Hypothalamus (tissue), 51 donors: ENCODE measurements at places on chromosomes 12 and 14.

DNA sequence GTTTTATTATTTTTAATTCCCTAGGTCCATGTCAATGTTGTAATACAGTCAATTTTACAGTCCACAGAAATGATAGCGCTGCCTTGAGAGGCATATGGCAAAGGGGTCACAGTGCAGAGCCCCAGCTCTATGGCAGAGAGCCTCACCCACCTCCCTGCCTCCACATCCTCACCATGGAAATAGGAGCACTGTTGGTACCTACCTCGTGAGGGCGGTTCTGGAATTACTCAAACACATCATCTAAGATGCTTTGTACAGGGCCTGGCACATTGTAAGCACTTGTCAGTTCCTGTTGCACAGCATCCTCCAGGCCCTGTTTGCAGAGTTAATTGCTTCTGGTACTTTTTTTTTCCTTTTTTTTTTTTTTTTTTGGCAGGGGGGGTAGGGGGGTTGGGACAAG, 4.1 kb upstream of the AKAP5 start:
- no peak for DNase-seq

- no peak for DNase-seq
These were observed 14.3 kb downstream of the B4GALNT3 start for GRCh38 chr12:473863-474577.

GRCh38 chr14:54642121-54642520, 75.2 kb downstream of the SAMD4A start:
- no peak for DNase-seq

GRCh38 chr14:90892970-90893369, 76.7 kb upstream of the TTC7B start:
- no peak for DNase-seq

- DNase-seq: no peak
These were observed 18.9 kb upstream of the ANKRD33 start for GRCh38 chr12:51868821-51869495.

DNA sequence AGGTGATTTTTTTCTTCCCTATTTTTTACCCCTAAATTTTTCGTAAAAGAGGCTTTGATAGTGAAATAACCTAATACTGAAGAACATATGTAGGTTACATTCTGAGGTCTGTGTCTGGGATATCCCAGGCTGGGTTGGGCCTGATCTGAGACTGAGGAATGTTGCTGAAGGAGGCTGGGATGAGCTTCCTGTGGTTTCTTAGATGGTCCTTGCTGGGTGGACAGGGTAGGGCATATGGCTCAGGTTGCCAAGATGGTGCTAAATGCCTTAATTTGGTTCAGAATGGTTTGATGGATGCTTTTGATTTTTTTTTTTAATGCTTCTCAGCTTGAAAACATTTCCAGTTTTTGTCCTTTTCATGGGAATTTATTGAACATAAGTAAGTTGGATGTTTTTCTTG, 124.6 kb upstream of the PMCH start:
- DNase-seq: no peak

GRCh38 chr12:91972896-91973295, 172.8 kb downstream of the BTG1 start:
- no peak for DNase-seq

DNA sequence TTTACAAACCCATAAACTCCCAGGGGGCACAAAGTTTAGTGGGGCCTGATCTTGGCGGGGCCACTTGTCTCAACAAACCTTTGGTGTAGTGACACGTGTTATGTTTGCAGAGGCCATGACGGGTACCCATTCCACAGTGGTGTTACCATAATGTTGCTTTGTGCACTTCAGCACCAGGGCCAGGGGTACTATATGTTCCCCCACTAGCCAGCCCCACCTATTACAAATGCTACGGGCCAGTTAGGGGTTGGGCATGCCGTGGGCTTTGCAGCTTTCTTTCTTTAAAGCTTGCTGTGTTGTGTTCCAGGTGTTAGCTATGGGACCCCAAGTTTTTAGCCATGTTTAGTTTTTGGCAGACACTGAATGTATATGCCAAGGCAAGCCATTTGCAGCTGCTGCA, 30.8 kb upstream of the G2E3 start:
- no peak for DNase-seq

DNA sequence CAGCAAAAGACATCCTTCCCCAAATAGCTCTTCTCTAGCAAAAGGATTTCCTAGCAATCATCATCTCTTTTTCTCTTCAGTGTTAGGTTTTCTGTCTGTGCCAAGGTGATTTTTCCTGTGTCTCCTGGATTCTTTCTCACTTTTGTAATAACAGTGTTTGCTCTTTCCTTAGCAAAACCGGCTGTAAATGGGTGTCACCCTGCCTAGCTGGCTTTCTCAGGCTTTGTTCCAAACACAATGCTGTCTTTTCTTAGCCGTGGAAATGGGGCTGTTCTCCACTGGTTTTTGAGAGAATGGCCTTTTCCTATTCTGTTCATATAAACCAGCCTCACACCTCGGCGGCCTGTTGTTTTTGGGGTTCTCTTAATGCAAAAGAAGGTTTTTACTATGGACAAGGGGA, 21.9 kb downstream of the JDP2 start:
- no peak for DNase-seq

GRCh38 chr14:47438650-47439140, 236.7 kb downstream of the MDGA2 start:
- no peak for DNase-seq

GRCh38 chr14:79253576-79253975, 957.7 kb downstream of the DIO2 start:
- DNase-seq: no peak

DNA sequence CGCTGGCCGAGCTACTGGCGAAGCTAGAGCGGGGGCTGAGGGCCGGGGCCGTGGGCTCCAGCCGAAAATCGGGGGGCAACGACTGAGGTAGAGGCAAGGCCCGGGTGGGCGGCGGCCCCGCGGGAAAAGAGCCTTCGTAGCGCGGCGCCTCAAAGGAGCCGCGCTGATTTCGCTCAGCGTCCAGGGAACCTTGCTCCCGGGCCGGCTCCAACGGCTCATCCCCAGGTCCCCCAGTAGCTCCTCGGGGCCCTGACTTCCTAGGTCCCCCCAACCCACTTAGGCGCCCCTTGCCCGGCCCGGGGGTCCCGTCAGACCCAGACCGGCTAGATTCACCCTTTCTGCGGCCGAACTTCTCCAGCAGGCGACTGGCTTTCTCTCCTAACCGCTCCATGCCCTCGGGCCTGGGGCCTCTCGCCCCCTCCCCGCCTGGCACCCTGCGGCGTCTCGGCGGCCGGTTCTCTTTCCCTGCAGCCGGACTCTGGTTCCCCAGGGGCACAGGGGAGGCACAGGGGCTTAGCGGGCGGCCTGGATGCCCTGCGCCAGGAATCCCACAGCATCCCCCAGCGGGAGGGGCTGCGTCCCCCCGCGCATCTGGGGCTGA, 375 bp downstream of the AJUBA start:
- no peak for DNase-seq

DNA sequence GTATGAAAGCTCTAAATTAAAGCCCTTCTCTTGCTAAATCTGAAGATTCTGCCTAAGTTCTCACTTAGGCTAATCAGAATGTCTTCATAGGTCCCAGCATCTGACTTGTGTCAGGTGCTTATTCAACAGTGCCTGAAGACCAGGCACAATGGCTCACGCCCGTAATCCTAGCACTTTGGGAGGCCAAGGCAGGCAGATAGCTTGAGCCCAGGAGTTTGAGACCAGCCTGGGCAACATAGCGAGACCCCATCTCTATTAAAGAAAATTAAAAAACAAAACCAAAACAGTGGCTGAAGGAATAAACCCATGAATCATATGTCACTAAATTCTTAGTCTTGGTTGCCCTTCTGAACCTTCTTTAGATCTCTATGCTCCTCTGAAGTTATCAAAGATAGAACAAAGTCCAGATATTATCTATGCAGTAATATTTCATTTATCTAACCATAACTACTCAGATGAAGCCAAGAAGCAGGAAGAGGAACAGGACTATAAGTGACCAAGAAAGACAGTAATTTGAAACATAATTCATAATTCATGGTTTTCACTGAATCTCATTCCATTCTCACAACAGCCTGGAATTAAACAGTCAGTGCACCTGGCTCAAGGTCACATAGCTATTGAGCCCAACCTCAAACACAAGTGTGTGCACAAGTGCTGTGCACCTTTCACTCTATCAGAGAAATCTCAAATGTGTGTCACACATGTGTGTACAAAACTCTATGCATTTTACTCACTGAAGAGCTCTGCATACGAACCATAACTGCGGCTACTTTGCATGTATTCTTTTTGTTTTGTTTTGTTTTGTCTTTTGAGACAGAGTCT, 6.6 kb downstream of the SLC7A7 start:
- no peak for DNase-seq

GRCh38 chr12:48780381-48781025, 8.4 kb downstream of the ADCY6 start:
- no peak for DNase-seq

DNA sequence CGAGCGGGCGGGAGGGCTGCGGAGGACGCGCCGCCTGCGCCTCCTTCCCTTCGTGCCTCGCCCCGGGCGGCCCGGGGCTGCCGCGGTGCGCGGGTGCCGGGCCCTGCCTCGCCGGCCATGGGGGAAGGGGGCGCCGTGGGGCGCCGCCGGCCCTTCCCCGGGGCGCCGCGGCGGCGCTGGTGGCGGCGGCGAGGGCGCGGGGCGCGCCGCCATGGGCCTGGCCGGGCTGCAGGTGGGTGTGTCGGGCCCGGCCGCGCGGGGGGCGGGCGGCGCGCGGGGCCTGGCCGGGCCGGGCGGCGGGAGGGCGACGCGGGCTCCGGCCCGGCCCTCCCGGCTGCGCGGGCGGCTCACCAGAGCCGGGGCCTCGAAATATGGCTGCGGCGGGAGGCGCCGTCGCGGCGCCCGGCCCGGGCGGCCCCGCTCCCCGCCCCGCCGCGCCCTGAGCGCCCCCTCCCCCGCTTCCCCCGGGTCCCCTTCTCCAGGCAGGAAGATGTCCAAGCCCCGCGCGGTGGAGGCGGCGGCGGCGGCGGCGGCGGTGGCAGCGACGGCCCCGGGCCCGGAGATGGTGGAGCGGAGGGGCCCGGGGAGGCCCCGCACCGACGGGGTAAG, 5.1 kb downstream of the KMT5A start:
- DNase-seq: no peak

DNA sequence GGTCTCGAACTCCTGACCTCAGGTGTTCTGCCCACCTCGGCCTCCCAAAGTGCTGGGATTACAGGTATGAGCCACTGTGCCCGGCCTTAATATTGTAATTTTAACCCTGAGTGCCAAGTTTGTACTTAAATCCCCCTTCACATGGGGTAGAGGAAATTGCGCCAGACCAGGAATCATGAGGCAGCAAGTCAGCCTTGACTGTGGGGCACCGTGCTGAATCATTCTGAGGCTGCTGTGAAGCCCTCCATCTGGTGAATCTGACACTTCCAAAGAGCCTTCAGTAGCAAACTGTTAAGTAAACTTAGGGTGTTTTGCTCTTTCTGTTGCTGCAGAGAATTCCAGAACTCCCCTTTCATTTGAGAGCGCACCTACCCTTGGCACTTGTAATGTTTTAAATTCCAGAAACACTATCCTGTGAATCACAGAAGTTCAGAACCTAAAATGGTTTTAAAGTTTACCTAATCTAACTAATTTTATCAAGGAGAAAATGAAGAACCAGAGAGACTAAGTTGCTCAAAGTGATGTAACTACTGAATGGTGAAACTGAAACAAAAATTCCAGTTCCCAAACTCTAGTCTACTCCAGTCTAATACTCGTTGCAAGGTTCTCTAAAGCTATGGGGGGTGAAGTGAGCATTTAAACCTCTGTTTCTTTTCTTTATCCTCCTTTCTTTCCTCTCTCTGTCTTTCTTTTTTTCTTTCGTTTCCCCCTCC, 7.5 kb downstream of the HEBP1 start:
- DNase-seq: no peak

DNA sequence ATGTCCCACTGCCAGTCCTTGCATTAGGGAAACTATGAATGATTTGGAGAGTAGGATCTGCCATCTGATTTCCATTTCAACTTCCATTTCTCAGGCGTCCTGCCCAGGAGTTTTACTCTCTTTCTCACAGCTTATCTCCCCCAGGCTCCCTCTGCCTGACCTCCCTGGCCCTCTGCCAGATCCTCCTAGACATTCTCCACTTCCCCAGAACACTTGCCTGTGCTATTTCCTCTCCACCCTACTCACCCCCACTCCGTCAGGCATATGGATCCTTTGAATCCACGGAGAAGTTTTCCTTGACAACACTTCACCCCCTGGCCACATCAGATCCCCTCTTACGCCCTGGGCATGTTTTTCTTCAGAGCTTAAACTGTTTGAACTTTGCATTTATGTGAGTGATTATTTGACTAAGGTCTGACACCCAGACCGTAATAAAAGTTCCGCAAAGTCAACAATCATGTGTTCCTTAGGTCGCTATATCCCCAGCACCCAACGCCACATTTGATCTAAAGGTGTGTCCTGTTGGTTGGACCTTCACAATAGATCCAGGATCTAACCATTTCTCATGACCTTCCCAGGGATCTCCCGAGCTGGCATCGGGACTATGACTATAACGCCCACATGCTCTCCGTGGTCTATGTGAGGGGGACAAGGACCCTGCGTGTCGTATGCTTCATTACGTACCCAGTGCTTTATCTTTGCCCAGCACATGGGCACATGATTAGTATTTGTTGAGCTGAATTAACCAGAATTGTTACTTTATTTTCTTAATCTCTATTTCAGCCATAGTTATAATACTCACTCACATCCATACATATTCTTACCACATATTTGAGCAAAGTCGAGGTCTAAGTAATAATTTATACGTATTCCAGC, 255.8 kb upstream of the FOXN3 start:
- no peak for DNase-seq

- no peak for DNase-seq
These were observed 64.1 kb upstream of the TSPAN11 start for GRCh38 chr12:30862486-30862885.

DNA sequence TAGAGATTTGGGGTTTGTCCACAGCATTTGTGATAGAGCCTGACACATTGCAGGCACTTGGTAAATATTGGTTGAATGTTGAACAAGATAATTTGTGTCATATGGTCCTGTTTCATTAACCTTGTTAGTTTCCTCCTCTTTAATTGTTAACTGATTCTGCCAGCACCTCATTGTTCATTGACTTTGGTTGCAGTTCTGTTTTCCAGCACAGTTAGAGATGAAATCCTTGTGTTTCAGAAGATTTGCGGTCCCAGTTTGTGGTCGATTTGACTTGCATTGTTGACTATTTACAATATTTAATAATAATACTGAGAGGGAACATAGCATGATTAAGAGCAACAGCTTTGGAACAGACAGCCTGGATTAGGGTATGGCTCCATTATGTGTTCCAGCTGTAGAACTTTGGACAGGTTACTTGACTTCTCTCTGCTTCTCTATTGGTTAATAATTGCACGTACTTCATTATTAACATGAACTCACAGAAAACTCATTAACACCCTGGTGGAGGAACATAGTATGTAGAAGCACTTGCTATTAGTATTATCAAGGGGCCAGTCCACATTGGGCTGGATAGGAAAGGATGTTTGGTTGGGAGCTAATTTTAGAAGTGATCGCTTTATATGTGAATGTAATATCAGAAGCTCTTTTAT, 8.7 kb downstream of the DRAM1 start:
- DNase-seq: no peak

- DNase-seq: no peak
These were observed 43.7 kb downstream of the SAV1 start for GRCh38 chr14:50624447-50624846.

- no peak for DNase-seq
These were observed 24.8 kb upstream of the EML1 start for GRCh38 chr14:99768381-99768780.
